Endothelial cell (in vitro differentiated cells): ENCODE measurements at places on chromosomes 6 and 20. TPM values are rescaled to one million over a fixed set of nuclear protein-coding genes. Genes with fewer than 3 reads are reported as not detected.

DNA sequence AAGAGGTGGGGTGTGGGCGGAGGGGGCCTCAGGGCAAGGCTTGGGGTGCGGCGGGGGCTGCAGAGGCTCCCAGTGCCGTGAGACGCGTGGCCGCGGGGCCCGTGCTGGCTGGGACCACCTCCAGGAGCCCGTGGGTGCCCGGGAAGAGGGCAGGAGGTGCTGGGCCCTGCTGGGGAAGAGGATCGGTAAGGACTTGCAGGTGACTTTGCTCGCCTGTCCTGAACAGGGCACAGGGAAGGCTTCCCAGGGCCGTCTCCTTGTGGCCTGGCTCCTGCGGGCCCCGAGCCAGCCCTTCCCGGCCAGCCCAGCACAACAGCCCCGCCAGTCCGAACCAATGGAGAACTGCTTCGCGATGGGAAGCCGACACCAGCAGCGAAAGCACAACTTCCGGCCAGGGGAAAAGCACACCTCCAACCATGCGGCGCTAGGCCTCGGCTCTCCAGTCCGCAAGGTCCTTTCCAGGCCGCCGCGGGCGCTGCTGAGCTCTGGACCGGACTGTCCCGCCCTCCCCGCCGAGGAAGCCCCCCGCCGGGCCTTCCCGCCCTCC lies 32.3 kb downstream of the IRF4 start:
- DNase-seq = no peak

DNA sequence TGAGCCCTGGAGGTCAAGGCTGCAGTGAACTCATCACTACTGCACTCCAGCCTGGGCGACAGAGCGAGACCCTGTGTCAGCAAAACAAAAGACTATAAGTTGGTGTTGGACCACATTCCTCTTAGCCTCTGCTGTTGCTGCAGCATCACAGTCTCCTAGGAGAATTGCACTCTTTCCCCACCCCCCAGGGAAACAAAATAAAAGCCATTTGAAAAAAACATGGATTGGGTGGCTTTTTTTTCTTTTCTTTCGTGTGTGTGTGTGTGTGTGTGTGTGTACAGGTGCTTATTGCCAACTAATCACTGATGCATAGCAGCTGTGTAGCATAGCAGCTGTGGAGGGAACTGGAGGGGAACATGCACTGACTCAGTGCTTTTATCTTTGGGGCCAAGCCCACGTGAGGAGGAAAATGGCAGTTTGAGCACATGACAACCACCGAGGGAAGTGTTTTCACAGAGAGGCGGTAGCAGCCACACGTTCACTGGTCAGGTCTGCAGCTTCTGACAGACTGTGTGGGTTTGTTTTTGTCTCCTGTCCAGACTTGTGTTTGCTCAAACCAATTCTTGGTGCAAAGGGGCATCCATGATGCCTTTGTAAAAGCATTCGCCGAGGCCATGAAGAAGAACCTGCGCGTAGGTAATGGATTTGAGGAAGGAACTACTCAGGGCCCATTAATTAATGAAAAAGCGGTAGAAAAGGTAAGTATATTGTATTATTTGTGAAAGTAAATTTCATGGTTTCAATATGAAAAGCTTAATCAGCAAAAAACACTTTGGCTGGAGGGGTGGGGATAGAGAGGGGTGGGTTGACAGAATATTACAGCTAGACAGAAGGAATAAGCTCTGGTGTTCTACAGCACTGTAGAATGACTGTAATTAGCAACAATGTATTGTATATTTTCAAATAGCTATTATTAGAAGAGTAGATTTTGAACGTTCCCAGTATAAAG lies 27.7 kb downstream of the ALDH5A1 start:
- DNase-seq = no peak

DNA sequence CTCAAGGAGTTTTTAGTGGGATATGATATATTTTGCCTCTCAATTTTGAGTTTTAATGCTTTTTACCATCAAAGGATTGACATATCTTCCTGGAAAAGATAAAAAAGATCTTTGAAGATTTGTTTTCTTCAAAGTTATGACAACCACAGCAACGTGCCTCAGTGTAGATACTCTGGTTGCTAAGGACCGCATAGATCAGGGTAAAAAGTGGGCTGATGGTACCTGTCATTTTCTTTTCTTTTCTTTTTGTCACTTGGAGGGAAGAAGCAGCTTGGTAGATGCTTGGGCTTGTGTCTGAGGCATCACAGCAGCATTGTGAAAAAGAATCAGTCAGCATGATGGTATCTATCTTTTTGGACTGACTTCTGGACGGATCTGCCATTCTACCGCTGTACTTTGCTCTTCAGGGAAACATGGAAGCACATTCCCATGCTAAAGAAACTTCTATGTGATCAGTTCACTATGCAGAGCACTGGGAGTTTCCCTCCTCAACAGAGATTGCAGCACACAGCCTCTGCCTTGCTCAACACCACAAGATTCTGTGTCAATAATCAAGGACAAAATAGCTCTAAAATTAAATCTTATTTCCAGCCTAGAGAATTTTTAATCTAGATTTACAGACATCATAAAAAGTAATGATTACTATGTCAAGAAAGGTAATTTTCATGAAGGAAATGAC lies 54.8 kb upstream of the SGK1 start:
- DNase-seq = no peak

DNA sequence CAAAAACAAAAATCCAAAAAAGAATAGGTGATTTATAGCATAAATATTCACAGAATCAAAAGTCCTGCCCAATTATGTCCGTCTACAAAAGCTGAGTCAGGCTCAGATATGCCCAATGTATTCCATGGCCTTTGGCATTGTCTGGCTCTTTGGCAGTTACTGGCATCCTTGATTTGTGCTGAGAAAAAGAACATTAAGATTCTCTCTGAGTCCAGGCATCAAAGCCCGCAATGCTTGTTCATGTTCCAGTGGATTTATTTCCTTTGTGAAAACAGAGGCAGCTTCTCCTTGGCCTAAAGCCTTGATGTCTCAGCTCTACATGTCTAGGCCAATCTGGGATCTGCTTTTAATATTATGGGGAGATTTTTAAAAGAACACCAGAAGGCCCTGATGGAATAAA lies 76.1 kb upstream of the SLC4A11 start:
- DNase-seq = no peak

DNA sequence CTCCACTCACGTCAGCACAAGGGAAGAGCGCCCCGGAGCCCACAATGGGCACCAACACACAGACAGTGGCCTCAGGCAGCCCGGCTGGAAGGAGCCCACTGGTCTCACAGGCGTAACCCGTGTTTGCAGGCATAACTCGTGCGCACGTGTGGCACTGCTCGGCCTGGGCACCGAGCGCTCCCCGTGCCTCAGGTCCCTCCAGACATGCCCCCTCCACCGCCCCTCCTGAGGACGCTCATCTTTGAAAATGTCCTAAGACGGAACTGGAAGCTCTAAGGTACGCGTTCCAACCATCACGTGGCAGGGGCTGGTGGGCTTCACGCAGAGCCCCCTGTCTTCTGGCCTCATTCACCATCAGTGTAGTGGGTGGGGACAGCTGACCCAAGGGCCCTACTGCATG lies 44.6 kb downstream of the SSR1 start:
- DNase-seq = no peak

DNA sequence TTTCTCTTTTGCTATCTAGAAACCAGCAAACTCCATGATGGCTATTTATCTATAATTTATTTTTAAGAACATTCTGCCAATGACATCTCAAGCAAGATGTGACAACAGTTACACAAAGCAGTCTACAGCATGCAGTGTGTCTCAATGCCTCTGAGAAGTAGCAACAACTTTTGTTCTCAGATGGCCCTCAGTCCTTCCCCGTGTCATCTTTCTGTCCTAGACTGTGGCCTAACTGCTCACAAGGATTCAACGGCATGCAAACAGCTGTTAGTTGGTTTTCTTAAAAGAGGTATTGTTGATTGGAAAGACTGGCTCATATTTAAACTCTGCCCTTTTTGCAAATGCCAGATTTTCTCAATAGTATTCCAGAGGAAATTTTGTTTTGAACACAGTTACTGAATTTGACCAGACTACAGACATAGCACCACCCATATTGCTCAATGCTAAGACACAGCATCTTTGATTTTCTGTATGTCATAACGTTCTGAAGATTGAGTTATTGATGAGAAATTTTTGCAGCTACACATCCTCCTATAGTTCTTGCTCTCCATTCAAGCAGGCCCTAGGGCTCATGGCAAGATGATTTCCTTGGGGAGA lies 26.1 kb upstream of the F13A1 start:
- DNase-seq = no peak

- DNase-seq = peak; percentile 98
These were observed at the start of the genes MGME1 and SNX5 for GRCh38 chr20:17968366-17969277. Gene MGME1, plus strand, starts transcription at chr20:17969018. Its CDS starts 842 bp downstream, at chr20:17969860. Gene SNX5, minus strand, starts transcription at chr20:17968794. Its CDS starts 369 bp downstream, at chr20:17968425.

DNA sequence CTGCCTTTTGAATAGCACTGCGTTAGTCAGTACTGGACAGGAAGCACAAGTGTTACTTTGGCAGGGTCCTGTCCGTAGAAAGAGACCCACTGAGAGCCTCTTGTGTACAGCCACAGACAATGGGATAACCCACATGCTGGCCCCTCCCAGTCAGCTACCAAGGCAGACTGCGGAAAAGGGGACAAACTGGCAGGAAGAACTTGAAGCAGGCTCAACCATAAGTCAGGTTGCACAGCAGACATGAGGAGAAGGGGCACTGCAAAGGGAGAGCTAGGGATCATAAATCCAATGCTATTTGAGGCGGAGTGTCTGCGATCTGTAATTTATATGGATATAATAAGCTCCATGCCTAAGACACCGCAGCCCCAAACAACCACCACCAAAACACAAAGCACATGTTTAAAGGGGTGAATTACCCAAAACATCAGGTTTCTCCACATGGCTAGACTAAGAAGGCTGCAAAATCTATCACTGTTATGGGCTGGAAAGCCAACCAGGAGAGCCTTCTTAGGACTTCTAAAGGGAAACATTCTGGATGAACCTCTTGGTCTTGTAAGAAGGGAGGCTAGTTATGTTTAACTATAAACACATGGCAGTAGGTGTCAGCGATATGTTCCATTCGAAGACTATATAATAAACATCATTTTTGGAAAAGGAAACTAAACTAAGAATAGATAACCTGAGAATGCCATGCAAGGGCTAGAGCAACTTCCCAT lies 141.7 kb downstream of the BACH2 start:
- DNase-seq = no peak

GRCh38 chr20:62706857-62707256 lies 1.8 kb upstream of the NTSR1 start:
- DNase-seq = no peak

- DNase-seq = no peak
These were observed 164.3 kb upstream of the MLN start for GRCh38 chr6:33967966-33968724.

DNA sequence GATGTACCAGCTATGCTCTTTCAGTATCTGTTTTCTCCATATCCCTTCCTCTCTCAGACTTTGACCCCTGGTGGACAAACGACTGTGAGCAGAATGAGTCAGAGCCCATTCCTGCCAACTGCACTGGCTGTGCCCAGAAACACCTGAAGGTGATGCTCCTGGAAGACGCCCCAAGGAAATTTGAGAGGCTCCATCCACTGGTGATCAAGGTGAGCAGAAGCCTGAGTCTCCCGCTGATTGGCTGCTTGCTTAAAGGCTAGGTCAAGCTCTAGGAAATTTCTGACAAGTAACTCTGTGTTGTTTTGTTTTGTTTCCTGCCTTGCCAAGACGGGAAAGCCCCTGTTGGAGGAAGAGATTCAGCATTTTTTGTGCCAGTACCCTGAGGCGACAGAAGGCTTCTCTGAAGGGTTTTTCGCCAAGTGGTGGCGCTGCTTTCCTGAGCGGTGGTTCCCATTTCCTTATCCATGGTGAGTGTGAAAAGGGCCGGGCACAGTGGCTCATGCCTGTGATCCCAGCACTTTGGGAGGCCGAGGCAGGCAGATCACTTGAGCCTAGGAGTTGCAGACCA lies 28.6 kb downstream of the C6orf89 start:
- peak; percentile 67 for DNase-seq

DNA sequence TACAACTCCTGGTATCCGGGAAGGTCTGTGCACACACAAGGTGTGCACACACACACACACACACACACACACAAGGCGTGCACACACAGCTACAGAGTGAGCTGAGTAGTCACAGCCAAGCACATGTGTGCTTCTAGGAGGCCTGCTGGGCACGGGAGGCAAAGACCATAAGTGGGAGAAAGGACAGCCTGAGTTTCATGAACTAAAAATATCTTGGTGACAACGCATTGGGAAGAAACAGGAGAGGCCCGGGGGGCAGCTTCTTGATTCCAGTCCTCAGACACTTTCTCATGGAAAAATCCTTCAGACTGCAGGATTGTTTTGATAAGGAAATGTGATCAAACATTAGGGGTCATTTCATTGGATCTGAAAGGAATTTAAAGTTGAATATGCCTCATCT lies 2.6 kb downstream of the TRAF3IP2 start:
- no peak for DNase-seq

GRCh38 chr20:16352751-16353416 lies 220.4 kb downstream of the KIF16B start:
- DNase-seq = no peak

DNA sequence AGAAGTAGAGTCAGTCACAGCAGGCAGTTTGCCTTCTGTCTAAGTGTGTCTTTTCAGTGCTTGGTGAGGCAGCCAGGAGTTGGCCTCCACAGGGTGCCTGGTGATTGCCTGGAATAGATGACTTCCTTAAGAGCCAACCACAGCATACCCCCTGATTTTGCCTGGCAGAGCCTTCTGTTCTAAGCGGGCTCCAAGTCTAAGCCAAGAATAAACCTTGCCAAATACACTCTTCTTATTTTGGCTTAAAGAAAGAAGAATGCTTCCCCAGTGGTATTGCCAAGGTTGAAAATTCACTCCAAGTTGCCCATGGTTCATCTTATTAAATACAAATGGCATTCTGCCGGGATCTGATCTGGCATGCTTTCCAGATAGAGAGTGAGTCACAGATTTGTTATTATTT lies 1424.8 kb upstream of the EYS start:
- no peak for DNase-seq

DNA sequence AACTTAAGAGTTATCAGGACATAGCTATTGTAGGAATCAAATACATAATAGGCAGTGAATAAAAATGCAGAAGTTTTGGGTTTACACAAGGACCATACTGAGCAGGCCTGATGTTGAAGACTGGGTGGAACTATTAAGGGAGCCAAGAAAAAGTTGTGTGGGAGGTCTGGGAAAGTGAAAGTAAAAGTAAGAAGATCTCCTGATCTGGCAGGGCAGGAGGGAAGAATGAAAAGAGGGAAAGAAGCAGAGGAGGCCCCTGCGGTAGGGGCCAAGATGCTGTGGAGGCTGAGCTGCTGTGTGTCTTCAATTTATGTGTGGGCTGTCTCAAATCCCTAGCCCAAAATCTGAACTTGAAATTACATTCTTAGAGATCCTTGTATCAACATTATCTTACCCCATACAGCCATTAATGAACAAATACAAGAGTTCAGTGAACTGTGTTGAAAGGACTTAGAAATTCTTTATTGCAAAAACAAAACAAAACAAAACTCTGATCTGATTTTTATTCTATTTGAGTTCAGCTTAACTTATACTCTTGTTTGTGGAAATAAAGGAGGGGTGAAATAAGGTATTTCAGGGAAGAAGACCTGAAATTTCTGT lies 1183.8 kb downstream of the HACE1 start:
- DNase-seq = no peak

PRDM1 gene
- total RNA-seq = 19.6 TPM

MAP3K7 gene
- 40.5 TPM for total RNA-seq

DCBLD1 gene
- total RNA-seq = 203 TPM

TCP11 gene
- 0.18 TPM for total RNA-seq

MEP1A gene
- total RNA-seq = not detected

FAM217B gene
- 11.4 TPM for total RNA-seq

ANKRD66 gene
- total RNA-seq = not detected

BMP6 gene
- total RNA-seq = 0.97 TPM
